ELR (cell line): ENCODE measurements at places on chromosomes 4 and X.

GRCh38 chrX:16827225-16827624 lies 41.0 kb downstream of the TXLNG start:
- DNase-seq, result no peak

- DNase-seq, result no peak
Measured at GRCh38 chr4:48962636-48963035, 23.4 kb upstream of the CWH43 start.

DNA sequence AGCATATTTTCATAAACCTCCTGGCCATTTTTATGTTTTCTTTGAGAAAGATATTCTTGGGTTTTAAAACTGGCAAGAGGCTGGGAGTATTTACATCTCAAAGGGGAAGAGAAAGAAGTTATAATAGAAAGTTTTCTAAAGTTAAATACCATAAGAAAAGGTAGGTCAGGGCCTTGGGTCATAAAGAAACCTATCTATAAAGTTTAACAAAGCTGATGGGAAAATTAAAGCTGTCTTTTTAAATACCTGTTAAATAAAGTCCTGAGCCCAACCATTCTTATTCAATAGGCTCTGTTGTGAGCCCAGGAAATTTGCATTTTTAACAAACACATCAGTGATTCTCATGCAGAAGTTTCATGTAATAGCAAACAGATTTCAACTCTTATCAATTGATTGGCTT lies 451.8 kb upstream of the INTU start:
- no peak for DNase-seq

- DNase-seq, result peak; percentile 47
Measured at GRCh38 chr4:105666693-105667092, 41.8 kb downstream of the INTS12 start.

GRCh38 chr4:55181010-55182005 lies 55.9 kb upstream of the KDR start:
- DNase-seq, result peak; percentile 23

- DNase-seq, result peak; percentile 81
Measured at GRCh38 chrX:68462197-68462596, 28.9 kb upstream of the OPHN1 start.

- no peak for DNase-seq
Measured at GRCh38 chr4:182922501-182923284, 5.5 kb upstream of the DCTD start.

DNA sequence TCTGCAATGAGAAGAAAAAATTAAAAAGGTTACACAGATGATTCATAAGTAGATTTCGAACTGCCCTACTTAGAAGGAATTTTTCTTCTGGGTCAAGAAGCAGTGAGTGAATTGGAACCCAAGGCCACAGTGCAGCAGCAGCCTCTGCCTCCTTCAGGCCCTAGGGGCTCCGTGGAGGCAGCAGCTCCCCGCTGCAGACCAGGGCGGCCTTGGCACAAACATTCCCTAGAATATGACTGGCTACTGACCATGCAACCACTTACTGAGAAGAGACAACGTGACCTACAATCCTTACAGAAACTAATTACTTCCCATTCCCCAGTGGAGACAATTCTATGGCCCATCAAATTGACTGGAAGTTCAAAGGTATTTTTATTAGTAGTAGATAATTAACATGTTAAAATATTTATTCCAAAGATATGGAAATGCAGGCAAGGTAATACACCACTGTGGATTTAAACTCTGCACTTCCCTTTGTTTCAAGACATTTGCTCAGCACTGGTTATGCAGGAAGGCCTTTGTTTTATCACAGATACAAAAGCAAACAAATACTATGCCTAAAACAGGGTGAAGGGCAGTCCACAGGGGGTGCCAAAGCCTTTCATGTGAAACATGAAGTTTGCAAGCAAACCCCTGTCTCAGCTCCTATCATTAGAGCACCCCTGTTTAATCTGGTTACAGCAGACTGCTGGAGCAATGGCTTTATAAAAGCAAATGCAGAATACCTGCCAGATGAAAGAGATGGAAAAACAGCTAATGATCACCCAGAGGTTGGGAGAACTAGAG lies 59.2 kb downstream of the PCDH19 start:
- no peak for DNase-seq

- no peak for DNase-seq
Measured at GRCh38 chr4:8613421-8614364, 21.1 kb downstream of the CPZ start.

- DNase-seq, result no peak
Measured at GRCh38 chrX:136658151-136658550, 10.2 kb downstream of the CD40LG start.

- DNase-seq, result no peak
Measured at GRCh38 chrX:110036162-110037033, 33.5 kb downstream of the TMEM164 start.
